ENCODE measurements at places on chromosomes 2 and 18. TPM values are rescaled to one million over a fixed set of nuclear protein-coding genes. Genes with fewer than 3 reads are reported as not detected.
A peak's percentile ranks its signal among the peaks of the same experiment; 100 is the strongest.

TTL gene
- polyA plus RNA-seq, result 12.5 TPM

FABP1 gene
- 1.7 TPM for polyA plus RNA-seq

TSPYL6 gene
- not detected for polyA plus RNA-seq

LTBP1 gene
- 11.1 TPM for polyA plus RNA-seq

TEKT4 gene
- 0.96 TPM for polyA plus RNA-seq

DNA sequence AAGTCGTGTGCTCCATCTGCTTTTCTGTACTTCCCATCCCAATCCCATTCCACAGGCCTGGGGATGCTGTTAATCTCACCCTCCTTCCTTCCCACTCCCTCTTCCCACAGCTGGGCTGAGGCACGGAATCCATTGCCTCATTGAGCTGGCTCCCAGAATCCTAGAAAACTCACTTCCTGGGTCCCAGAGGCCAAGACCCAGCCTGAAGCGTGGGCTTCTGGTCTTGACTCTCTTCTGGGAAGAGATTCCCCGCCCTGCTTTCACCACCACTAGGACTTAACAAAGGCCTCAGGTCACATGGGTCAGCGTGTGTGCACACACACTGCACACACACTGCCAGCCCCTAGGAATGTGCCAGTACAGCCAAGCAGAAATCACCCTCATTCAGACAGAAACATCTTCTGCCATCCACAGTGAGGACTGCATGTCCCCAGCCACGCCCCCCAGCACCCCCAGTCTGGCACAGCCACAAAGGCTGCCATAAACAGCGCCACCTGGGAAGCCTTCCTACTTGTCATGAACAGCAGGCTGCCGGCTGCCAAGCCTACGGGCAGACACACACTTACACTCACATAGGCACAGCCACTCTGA is 165.8 kb downstream of the TNS1 start:
- H3K36me3 ChIP-seq, result peaks cover 12% of the 10 kb centered on the region
- H3K4me3 ChIP-seq, result no peak overlapping the region
- peak; percentile 69 for DNase-seq
- no peaks in the 10 kb centered on the region for H3K27me3 ChIP-seq

DNA sequence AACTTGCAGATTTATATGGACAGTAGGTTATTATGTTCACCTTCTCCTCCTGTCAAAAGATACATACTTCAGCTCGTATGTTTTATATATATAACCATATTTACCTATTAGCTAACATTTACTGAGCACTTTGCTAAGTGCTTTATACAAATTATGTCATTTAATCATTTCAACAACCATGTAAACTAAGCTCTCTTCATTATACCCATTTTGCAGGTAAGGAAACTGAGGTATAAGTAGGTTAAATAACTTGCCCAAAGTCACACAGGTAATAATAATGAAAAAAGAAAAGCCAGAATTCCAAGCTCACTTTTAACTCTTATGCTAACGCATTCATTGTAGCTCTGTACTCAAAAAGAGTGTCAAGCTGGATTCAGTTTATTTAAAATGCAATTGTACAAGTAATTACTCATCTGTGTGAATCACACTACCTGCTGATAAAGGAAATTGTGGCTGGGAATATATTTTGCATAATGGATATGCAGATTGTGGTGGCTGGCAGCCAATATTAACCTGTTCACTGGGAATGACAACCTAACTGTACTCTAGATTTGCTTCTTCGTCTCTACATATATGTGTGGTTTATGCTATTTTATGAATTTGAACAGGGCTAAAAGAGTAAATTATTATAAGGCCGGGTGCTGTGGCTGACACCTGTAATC is 20.6 kb downstream of the SLC16A14 start:
- H3K27ac ChIP-seq, result no peak overlapping the region
- no peaks in the 10 kb centered on the region for H3K4me1 ChIP-seq
- DNase-seq, result no peak
- H3K36me3 ChIP-seq, result no peaks in the 10 kb centered on the region
- H3K4me3 ChIP-seq, result no peak overlapping the region

- H3K4me1 ChIP-seq, result peaks cover 4% of the 10 kb centered on the region
- H3K4me3 ChIP-seq, result no peak overlapping the region
- H3K36me3 ChIP-seq, result peaks cover 4% of the 10 kb centered on the region
- H3K27me3 ChIP-seq, result no peaks in the 10 kb centered on the region
- no peak for DNase-seq
These were observed 18.6 kb downstream of the HIBCH start for GRCh38 chr2:190301032-190301431.

DNA sequence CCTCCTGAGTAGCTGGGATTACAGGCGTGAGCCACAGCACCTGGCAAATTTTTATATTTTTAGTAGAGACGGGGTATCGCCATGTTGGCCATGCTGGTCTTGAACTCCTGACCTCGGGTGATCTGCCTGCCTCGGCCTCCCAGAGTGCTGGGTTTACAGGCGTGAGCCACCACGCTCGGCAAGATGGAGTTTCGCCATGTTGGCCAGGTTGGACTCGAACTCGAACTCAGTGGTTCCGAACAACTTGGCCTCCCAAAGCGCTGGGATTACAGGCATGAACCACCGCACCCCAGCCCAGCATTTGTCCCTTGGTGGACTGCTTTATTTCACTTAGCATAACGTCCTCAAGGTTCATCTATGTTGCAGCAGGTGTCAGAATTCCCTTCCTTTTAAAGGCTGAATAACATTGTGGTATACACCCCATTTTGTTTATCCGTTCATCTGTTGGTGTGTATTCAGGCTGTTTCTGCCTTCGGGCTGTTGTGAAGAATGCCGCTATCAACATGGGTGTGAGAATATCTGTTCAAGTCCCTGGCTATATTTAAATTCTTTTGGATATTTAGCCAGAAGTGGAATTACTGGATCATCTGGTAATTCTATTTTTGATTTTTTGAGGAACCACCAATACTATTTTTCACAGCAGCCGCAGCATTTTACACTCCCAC is 1.2 kb upstream of the CENPA start:
- H3K27me3 ChIP-seq, result no peaks in the 10 kb centered on the region
- no peak for DNase-seq
- no peak overlapping the region for H3K4me3 ChIP-seq
- no peak overlapping the region for H3K27ac ChIP-seq

DNA sequence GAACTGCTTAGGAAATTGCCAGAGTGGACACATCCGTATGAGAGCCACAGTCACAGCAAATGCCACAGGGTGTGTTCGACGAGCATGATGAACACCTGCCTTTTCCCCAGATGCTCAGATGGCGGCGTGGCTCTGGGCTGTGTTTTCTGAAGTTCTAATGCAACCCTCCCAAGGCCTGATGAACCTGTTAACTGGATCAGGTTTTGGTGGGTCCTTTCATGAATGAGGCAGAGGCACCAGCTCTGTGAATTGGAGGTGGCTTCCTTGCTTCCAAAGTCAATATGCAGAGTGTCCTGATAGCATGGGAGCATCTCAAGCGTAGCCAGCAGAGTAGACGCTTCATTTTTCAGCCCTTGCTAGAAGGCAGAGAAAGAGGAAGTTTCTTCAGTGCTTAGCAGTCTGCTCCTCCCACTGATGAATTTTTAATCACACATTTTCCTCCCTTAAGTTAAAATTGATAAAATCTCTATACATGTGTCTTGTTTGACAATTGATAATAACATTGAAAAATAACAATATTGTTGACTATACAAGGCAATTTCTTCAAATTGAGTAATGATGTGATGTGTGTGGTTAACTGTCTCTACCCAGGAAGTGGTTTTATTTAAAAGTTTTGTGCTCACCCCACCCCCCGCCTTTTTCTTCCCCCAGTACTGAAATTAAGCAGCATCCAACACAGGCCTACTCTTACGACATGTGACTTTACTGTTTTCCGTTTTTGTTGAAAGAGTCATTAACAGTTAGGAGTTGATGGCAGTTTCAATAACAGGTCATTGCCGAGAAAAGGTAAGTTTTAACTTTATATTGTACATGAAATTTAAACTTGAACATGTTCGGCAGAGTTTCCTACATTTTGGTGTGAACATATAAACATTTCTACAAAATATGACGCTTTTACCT is at the start of gene ARHGAP15:
ARHGAP15 (plus strand) TSS at position 739 of the 900 bp plus-strand sequence.
- H3K4me1 ChIP-seq, result no peaks in the 10 kb centered on the region
- DNase-seq, result no peak
- peak within 1 kb of the TSS; percentile 57 for H3K27ac ChIP-seq

SERTAD2 gene
- 11.6 TPM for polyA plus RNA-seq

DNA sequence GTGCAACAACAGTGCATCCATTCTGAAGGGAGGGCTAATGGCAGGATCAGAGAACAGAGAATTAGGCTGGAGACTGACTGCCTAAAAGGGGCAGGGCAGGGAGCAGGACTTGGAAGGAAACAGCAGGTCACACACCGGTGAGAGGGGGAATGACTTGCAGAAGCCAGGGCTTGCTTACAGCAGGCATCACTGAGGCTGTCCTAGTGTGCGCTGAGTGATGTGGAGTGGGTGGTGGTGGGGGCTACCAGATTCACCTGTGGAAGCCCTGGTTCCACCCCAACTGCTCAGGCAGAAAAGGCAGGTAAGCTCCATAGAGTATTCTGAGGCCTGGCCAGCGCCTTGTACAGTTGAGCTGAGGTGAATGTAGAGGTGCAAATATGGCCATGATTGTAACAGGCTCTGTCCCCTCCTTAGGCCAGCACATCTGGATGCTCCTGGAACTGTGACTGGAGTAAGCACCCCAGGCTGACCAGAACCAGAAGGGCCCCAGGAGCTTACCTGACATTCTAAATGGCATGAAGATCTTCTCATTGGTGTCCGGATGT is 49.4 kb downstream of the SFXN5 start:
- no peaks in the 10 kb centered on the region for H3K36me3 ChIP-seq
- H3K4me1 ChIP-seq, result peaks cover 2% of the 10 kb centered on the region
- DNase-seq, result no peak
- no peak overlapping the region for H3K4me3 ChIP-seq
- H3K27me3 ChIP-seq, result no peaks in the 10 kb centered on the region

- peak overlapping the region; percentile 54 for H3K27ac ChIP-seq
- no peaks in the 10 kb centered on the region for H3K27me3 ChIP-seq
- H3K4me1 ChIP-seq, result no peaks in the 10 kb centered on the region
- no peaks in the 10 kb centered on the region for H3K36me3 ChIP-seq
- peak overlapping the region; percentile 54 for H3K4me3 ChIP-seq
These were observed 943 bp downstream of the INPP5D start for GRCh38 chr2:233060980-233061590.

GRCh38 chr2:228048838-228049490 is 132.5 kb downstream of the SPHKAP start:
- H3K4me1 ChIP-seq, result peaks cover 4% of the 10 kb centered on the region
- DNase-seq, result peak; percentile 79
- H3K4me3 ChIP-seq, result no peak overlapping the region

SLC5A7 gene
- 0.06 TPM for polyA plus RNA-seq

ARHGEF33 gene
- polyA plus RNA-seq, result 0.23 TPM

ABCG8 gene
- polyA plus RNA-seq, result not detected

DNA sequence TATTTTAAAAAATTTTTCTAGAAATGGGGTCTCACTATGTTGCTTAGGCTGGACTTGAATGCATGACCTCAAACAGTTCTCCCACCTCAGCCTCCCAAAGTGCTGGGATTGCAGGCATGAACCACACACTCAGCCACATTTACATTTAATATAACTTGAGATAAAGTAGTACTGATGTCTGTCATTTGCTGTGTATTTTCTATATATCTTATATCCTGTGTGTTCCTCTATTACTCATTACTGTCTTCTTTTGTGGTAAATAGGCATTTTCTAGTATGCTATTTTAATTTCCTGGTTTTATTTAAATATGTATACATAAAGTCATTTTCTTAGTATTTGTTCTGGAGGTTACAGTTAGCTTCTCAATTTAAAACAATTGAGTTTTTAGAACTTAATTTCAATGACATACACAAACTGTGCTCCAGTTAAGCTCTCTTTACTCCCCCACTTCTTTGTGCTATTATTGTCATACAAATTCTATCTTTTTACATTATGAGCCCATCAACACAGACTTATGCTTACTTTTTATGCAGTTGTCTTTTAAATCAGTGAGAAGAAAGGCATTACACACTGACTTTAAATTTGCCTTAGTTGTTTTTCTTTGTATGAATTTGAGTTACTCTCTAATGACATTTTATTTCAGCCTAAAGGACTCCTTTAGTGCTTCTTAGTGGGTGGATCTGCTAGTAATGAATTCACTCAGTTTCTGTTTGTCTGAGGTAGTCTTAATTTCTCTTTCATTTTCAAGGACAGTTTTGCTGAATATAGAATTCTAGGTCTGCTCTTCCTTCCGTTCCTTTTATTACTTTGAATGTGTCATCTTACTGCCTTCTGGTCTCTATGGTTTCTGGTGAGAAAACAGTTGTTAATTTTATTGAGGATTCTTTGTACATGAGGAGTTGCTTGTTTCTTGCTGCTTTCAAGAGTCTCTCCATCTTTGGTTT is 6.2 kb upstream of the INPP4A start:
- DNase-seq, result no peak
- H3K36me3 ChIP-seq, result no peaks in the 10 kb centered on the region
- no peak overlapping the region for H3K4me3 ChIP-seq

DNA sequence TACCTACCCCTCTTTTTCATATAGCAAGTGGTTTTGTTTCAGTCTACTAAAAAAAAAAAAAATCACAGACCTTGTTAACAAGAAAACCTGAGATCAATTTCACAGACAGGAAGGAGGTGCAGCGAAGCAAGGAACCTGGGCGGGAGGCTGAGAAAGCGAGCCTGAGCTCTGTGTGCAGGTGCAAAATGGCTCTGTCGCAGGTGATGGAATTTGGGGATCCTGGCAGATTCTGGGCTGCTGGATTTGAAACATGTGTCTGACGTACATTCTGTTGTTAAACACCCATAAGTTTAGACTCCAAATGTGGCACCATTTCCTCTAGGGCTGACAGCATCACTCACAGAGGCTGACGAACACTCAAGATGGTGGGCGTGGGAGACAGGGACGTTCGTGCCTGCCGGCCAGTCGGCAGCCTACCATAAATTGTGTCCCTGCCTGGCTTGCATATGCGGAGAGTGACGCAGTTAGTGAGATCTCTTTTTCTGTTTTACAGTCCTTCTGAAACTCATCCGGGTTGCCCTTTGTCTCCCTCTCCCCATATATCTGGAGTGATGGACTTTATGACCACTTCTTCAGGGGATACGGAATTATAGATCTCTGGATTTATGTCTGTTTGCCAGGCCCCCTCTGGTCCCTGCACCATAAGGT is 8.8 kb upstream of the DDX1 start:
- no peaks in the 10 kb centered on the region for H3K36me3 ChIP-seq
- DNase-seq, result no peak

GRCh38 chr2:12451726-12452125 is 265.0 kb upstream of the TRIB2 start:
- no peaks in the 10 kb centered on the region for H3K27me3 ChIP-seq
- DNase-seq, result no peak
- no peak overlapping the region for H3K4me3 ChIP-seq
- H3K27ac ChIP-seq, result no peak overlapping the region
- no peaks in the 10 kb centered on the region for H3K36me3 ChIP-seq

GRCh38 chr2:24253303-24253919 is 78.6 kb downstream of the FAM228A start:
- no peak overlapping the region for H3K27ac ChIP-seq
- no peaks in the 10 kb centered on the region for H3K27me3 ChIP-seq
- no peak for DNase-seq
- no peak overlapping the region for H3K4me3 ChIP-seq

- no peak overlapping the region for H3K4me3 ChIP-seq
- H3K36me3 ChIP-seq, result peaks cover 20% of the 10 kb centered on the region
- H3K27me3 ChIP-seq, result no peaks in the 10 kb centered on the region
- DNase-seq, result no peak
- peaks cover 13% of the 10 kb centered on the region for H3K4me1 ChIP-seq
These were observed 99.5 kb downstream of the USP40 start for GRCh38 chr2:233466991-233467603.

All from lung (tissue), 17 donors.